NCI-H446 treated with DMSO at 0.1 percent for 48 hours (cell line): ENCODE measurements at places on chromosomes 2 and 18.

- DNase-seq: no peak
These were observed 145.2 kb upstream of the SYT4 start for GRCh38 chr18:43422518-43422917.

GRCh38 chr2:62293490-62294271, 97.8 kb downstream of the B3GNT2 start:
- DNase-seq: no peak

DNA sequence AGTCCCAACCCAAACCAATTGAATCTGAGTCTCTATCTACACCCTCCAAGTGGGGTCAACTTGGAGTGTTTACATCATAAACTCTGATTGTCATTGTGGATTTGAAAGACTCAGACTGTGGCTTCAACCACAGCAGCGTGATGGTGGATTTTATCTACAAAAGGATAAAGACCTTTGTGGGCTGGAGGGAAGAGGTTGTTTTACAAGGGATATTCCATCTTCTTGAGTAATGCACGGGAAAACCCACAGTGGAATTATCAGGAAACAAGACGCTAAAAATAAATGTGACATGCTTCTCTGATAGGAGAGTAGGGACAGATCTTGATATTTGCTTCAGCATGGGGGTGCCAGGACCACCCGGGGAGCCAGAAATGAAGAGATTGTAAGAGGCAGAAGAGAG, 93.5 kb downstream of the LPIN1 start:
- no peak for DNase-seq

DNA sequence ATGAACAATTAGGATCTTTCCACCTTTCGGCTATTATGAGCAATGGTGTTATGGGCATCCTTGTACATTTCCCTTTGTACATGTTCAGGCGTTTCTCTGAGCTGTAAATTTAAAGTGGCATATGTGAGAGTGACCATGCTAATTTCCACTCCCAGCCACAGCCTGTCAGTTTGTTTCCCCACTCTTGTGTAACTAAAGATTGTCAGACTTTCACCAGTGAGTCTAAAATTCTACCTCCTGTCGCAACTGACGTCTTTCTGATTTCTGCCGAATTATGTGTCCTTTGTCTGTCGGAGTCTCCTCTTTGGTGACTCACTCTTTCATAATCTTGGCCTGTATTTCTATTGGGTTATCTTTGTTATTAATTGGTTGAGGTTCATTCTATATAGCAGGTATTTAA, 50.7 kb downstream of the TRAPPC12 start:
- no peak for DNase-seq

DNA sequence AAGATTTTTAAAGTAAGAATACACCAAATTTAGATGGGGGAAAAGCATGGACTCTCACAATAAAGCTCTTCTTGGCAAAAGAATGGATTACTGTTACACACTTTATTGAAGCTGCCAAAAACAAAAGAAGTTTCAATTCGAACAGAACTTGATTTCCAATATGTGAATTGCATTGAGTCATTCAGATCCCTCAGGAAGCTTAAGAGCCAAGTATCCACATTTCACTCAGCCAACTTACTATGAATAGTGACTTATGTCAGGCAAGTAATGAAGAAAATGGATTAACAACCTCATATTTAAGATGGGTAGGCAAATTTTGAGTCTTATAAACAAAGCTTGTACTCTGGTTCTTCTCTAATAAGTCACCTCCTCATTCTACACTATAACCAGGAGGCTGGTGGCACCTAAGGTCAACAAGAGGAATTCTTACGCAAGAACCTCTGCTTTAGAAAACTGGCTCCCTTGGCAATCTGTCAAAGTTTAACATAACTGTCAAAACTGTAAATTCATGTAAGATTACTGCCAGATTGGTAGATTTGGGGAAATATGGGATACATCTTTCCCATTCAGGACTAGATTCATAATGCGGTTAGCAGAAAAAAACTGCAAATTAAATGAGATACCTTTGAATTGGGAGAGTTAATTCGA, 6.0 kb downstream of the HADHA start:
- peak; percentile 39 for DNase-seq
